Aorta (tissue), 5 donors: ENCODE measurements at places on chromosomes 13 and 19. TPM values are rescaled to one million over a fixed set of nuclear protein-coding genes. Genes with fewer than 3 reads are reported as not detected.

DNA sequence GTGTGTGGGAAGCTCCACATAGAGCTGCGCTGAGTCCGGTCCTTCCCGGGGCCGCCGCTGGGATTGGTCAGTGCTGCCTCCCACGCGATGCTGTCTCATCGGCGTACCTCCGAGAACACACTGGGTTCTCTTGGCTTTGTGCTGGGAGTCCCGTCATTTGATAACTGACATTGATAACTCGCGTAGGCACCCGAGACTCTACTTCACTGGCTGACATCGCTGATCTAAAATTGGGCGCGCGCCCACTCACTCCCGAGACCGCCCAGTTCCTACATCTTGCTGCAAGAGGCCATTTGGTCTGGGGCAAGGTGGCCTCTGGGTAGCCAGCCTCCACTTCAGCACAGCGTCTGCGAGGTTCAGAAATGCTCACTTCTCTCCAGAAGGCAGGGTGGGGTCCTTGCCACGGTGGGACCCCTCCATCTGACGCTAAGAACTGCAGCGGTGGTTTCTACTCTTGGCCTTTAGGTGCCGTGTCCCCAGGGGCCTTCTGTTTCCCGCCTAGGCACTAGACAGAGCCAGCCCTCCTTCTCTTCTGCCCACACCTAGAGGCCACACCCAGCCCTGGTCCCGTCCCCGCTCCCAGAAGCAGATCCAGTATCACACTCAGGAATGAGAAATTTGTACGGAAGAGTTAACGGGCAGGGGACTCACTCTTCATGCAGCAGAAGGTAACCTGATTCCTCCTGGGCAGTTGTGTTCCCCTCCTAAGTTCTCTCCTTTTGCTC lies 40.7 kb upstream of the ATP11A start:
- no peak for DNase-seq
- no peaks in the 10 kb centered on the region for H3K4me1 ChIP-seq
- no peak overlapping the region for H3K4me3 ChIP-seq
- H3K27ac ChIP-seq, result no peak overlapping the region
- H3K36me3 ChIP-seq, result no peaks in the 10 kb centered on the region
- no peaks in the 10 kb centered on the region for H3K27me3 ChIP-seq

GRCh38 chr19:17112700-17113099 lies 37.1 kb downstream of the MYO9B start:
- H3K4me1 ChIP-seq, result no peaks in the 10 kb centered on the region
- H3K27me3 ChIP-seq, result no peaks in the 10 kb centered on the region
- H3K27ac ChIP-seq, result no peak overlapping the region
- no peaks in the 10 kb centered on the region for H3K36me3 ChIP-seq
- peak; percentile 78 for DNase-seq
- H3K4me3 ChIP-seq, result no peak overlapping the region

DNA sequence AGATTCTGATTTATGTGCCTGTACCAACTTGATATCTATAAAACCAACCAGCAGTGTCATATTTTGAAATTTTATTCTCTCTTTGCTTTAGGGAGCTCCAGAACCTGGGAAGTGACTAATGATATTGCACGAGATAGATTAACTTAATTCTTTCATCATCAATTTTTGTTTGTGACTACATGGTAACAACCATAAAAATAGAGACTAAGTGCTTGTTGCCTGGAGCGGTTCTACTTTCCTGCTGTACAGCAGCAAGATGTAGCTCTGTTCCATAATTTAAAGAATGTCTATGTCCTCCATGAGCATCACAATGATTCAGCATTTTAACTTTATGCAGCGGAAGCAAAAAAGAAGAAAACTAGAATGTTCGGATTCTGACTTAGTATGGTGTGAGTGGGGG lies 275.6 kb downstream of the KLF5 start:
- DNase-seq, result no peak
- H3K4me1 ChIP-seq, result no peaks in the 10 kb centered on the region
- no peak overlapping the region for H3K27ac ChIP-seq
- no peaks in the 10 kb centered on the region for H3K27me3 ChIP-seq

DNA sequence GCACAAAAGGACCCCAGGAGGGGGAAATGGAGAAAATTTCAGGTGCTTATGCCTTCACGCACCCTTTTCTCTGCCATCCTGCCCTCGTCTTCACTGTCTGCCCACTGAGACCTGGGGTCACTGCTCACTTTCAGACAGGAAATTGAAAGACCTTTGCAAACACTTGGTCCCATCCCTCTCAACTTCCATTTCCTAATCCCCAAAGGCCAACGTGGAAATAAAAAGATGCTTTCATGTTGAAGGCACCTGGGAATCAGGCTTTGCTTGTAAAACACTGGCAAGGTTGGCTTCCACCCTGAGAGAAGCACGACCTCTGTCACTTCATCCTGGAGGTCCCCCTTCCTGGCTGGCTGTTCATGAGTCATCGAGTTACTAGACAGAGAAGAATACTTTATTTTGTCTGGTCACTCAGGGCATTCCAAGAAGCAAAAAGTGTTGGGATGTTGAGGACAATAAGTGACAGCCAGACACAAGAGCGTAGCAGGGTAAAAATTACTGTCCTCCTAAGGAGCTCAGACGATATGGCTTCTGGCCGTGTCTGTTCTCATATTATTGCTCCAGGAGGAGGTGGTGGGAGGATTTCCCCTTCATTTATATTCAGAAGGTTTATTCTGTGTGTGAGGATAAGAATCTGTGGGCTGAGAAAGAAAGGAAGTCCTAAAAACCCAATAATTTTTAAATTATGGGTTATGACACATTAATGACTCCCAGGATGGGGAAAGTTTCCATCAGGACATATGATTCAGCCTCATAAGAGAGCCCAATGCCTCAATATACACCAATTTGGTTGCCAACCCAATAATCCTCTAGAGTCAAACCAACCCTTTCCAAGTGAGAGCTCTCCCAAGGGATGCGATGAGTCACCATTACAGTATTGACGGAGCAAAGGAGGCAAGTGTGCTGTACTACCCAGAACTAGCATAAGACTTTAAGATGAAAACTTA lies 409.0 kb downstream of the COG6 start:
- no peak overlapping the region for H3K4me3 ChIP-seq
- H3K27me3 ChIP-seq, result no peaks in the 10 kb centered on the region
- H3K4me1 ChIP-seq, result peaks cover 2% of the 10 kb centered on the region
- no peaks in the 10 kb centered on the region for H3K36me3 ChIP-seq
- DNase-seq, result peak; percentile 61

DNA sequence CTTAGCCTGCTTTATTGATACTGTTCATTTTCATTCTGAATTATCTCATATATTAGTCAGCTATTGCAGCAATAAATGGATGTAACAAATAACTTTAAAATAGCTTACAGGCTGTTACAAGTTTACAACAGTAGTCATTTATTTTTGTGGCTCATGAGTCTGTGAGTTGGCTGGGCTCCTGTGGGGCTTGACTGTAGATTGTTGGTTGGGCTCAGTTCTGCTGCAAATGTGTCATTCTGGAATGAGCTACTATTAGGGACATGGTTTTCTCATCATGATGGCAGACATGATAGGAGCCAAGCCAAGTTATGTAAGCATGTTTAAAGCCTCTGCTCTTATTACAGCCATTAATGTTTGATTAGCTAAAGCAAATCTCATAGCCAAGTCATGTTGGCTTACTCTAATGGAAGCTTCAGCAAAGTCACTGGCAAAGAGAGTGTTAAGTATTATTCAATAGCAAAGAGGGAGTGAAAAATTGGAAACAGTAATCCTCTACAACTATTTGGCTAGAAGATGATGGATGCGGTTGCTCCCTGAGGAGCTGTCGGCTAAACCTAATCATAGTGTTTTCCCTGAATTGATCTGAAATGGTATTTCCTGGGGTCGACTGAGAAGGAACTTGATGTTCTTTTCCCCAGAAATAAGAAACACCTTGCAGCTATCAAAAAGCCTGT lies 391.3 kb downstream of the TDRD3 start:
- H3K4me3 ChIP-seq, result no peak overlapping the region
- peak; percentile 83 for DNase-seq
- peaks cover 3% of the 10 kb centered on the region for H3K4me1 ChIP-seq

Gene NLRP7
- total RNA-seq, result not detected

Gene HOMER3
- 23.6 TPM for total RNA-seq

DNA sequence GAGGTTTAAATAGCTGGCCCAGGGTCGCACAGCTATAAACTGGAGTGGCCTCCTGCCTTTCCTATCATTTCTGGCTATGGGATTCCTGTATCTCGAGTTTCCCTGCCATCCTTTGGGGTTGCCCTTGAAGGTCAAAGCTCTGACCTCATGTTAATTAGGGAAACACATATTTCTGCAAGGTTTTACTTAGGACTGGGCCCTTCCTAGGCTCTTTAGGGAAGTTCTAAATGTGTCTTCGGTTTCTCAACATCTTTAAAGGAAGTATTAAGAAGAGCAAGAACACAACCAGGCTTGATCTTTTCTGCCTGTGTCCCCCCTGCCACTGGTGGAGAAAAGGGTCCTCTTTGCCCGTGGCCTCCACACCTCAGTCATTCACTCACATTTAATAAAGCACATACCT lies 10.8 kb downstream of the LCP1 start:
- no peak overlapping the region for H3K4me3 ChIP-seq
- no peak for DNase-seq
- no peaks in the 10 kb centered on the region for H3K27me3 ChIP-seq
- H3K4me1 ChIP-seq, result no peaks in the 10 kb centered on the region
- no peaks in the 10 kb centered on the region for H3K36me3 ChIP-seq
- no peak overlapping the region for H3K27ac ChIP-seq

- H3K27me3 ChIP-seq, result no peaks in the 10 kb centered on the region
- no peaks in the 10 kb centered on the region for H3K4me1 ChIP-seq
- H3K4me3 ChIP-seq, result no peak overlapping the region
- no peaks in the 10 kb centered on the region for H3K36me3 ChIP-seq
Observed at GRCh38 chr13:99197117-99197651, 3.5 kb upstream of the UBAC2 start.

DNA sequence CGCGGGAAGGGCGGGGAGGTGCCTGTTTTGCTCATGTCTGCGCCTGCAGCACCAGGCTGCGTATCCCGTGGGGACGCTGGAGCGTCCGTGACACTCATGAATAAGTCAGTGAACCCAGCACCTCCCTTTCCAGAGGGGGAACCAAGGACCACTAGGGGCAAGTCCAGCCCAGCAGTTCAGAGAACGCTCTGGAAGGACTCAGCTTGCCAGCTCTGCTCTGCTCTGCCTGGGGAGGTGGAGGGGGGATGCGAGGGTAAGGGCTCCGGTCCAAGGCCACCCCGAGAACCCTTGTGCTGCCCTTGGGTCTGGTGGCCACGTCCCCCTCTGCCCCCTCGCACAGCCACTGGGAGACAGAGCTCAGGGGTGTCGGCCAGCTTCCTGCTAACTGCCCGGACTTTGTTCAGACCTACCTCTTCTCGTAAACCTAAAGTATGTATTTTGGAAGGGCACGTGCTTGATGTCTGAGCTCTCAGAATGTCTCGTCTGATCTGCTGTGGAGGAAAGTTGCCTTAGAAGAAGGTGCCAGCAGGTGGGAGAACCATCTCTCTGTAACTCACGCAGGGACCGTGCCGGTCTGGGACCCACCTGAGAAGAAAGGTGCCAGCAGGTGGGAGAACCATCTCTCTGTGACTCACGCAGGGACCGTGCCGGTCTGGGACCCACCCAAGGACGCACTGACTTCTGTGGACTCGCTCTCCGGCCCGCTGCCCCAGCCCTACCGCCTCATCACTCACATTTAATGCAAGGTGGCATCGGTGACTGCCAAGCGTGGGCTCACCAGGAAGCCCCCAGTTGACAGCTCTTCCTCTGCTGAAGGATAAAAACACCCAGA lies 34.1 kb downstream of the TMEM255B start:
- H3K4me1 ChIP-seq, result no peaks in the 10 kb centered on the region
- DNase-seq, result no peak
- no peak overlapping the region for H3K4me3 ChIP-seq
- no peak overlapping the region for H3K27ac ChIP-seq

DNA sequence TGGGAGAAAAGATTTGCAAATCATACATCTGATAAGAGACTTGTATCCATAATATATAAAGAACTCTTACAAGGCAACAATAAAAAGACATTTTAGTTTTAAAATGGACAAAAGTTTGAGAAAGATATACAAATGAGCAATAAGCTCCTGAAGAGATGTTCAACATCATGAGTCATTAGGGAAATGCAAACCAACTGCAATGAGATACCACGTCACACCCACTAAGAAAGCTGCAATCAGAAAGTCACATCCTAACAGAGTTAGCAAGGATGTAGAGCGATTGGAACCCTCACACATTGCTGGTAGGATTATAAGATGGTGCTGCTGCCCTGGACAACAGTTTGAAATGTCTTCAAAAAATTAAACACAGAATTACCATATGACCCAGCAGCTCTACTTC lies 50.3 kb downstream of the GSX1 start:
- H3K4me3 ChIP-seq, result no peak overlapping the region
- H3K36me3 ChIP-seq, result no peaks in the 10 kb centered on the region
- no peak for DNase-seq
- no peaks in the 10 kb centered on the region for H3K4me1 ChIP-seq
- H3K27ac ChIP-seq, result no peak overlapping the region

GRCh38 chr19:18379803-18380747 lies 5.9 kb upstream of the GDF15 start:
- peak; percentile 93 for DNase-seq
- H3K27ac ChIP-seq, result no peak overlapping the region
- H3K36me3 ChIP-seq, result no peaks in the 10 kb centered on the region
- no peaks in the 10 kb centered on the region for H3K27me3 ChIP-seq
- no peaks in the 10 kb centered on the region for H3K4me1 ChIP-seq

DNA sequence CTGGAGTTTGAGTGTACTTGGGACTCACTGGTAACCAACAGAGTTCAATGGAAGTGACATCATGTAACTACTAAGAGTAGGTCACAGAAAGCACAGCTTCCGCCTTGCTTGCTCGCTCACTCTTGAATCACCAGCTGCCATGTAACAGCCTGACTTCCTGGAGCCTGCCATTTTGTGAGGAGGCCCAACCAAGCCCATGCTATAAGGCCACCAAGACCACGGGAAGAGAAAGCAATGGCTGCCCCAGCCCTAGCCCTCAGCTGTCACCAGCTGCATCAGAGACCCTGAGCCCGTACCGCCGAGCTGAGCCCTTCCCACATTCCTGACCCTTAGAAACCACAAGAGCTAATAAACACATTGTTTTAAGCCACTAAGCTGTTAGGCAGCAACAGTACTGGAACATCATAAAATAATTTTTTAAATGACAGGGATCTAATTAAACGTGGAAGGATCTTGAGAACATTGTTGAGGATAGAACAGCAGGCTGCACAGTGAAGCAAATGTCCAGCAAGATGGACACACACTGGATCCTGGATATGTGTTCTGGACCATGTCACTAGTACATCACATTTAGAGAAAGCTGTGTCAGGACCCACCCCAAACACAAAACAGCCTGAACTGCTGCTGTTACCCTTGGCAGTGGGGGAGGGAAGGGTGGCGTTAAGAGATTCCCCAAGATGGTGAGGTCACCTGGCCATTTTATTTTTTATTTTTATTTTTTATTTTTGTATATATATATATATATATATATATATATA lies 21.7 kb upstream of the LDLR start:
- no peaks in the 10 kb centered on the region for H3K4me1 ChIP-seq
- no peak overlapping the region for H3K4me3 ChIP-seq
- DNase-seq, result no peak
- no peaks in the 10 kb centered on the region for H3K27me3 ChIP-seq
- no peak overlapping the region for H3K27ac ChIP-seq

DNA sequence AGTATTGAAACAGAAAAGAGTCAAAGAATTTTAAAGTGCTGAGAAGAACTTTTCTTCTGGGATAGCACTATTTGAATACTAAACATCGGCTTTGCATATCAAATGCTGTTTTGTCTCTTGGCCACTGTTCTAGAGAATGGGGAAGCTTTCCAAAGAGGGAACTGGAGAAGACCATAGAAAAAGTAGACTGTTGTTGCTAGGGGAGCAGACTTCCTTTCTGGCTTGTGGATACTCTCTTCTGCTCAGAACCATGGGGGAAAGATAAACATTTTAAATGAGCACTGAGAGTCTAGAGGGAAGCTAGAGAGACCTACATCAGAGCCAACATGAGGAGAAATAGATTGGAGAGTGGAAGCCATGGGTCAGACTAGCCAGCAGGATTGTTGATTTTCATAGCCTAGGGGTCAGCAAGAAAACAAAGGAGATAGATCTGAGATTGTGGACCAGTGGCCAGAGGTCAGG lies 315.7 kb downstream of the KCTD12 start:
- DNase-seq, result no peak
- H3K27me3 ChIP-seq, result no peaks in the 10 kb centered on the region
- no peak overlapping the region for H3K27ac ChIP-seq
